ENCODE measurements at places on chromosomes 11 and 22.

DNA sequence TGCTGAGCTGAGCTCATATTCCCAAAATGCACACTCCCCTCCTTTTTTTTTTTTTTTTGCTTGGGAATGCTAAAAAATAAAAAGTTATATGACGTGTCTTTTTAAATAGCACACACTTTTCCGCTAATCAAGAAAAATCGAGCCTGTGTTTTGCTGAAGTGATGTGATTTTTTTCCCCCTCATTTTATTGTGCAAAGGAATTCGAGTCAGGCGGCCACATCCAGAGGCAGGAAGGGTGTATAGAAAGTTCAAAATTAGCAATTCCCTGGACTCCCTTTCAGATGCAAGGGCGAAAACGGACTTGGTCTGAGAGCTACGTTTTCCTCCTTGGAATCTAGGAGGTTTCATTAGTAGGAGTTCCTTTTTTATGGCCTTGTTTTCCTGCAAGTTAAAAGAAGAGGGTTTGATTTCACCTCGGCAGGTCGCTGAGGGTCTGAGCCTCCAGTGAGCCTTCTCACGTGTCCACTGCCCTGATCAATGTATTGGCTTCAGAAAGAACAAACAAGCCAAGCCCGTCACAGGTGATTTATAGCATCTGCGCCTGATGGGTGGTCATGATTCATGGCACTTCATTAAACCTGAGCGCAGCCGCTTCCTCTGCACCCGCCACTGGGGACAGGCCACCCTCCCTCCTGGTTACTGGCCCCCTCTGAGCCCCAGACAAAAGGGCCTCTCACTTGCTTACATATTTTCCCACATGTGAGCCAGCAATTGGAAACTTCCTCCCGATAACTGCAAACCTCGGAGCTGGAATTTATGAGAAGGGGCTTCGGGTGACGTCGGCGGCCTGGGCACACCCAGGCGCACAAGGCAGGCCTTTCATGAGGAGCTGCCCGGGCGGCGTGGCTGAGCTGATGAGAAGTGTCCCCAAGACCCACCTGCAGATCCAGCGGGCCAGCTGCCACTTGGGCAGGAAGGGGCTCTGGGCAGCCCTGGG, 64.4 kb upstream of the LINC01488 start:
- no peak for DNase-seq

DNA sequence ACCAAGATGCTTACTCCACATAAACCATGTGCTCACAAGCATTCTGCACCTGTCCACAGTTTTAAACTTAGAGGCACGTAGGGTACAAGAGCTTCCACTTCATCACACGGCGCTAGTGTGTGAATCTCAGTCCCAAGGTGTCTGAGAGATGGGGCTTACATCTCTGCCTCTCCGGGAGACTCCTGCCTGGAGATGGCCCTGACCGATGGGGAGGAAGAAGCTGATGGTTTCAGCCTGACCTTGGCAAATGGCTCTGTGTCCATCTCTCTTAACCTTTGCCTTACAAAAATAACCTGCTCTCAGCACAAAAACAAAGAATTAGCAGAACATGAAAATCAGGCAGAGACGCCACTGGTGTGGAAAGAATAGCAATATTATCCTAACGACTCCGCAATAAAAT, 559.3 kb upstream of the B3GAT1 start:
- no peak for DNase-seq

GRCh38 chr11:74288161-74288560, 23.3 kb downstream of the P4HA3 start:
- DNase-seq: peak; percentile 80

DNA sequence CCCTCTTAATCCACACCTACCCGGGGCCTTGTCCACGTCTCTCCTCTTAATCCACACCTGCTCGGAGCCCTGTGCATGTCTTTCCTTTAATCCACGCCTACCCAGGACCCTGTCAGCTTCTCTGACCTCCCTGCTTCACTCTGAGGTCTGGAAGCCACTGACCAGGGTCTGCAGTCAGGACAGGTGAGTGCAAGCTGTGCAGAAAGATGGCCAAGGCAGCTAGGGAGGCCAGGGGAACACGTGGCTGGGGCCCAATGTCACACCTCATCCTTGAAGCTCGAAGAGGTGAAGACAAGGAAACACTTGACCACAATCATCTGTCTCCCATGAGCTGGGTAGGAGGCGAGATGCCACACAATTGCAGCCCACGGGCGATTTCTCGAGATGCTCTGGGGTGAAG, 1516.9 kb downstream of the BRD1 start:
- no peak for DNase-seq

GRCh38 chr11:81165164-81165563, 1568.5 kb downstream of the FAM181B start:
- DNase-seq: no peak

DNA sequence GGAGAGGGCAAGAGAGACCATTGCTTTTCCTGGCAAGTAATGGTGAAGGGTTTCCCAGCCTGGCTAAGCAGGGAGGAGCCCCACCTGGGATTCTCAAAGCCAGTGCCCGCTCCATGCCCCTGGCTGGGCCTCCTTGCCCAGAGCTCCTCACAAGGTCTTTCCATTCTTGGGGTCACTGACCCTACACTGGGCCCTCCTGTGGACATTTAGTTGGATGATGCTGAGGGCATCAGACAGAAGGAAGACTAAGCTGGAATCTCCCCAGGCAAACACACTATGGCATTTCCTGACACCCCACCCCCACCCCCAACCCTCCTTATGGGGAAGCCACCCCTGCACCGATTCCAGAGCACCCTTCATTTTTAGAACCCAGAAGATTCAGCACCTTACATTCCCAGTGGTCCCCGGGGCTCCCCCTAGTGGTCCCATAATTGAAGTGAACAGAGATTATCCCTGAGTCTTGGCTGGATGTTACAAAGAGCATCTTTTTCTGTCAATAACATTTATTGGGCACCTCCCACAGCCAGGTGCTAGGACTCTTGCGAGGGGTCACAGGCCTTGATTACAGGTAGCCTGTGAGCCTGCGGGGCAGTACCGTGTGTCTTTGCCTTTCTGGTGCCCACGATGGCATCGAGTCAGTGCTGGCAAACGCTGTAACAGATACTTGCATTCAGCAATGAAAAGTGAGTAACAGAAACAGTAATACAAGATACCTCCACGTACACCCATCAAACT, 548.5 kb downstream of the BUD13 start:
- peak; percentile 41 for DNase-seq

All from RWPE1 (cell line).